ENCODE measurements at places on chromosomes 2 and 18. TPM values are rescaled to one million over a fixed set of nuclear protein-coding genes. Genes with fewer than 3 reads are reported as not detected.

GRCh38 chr18:11991021-11991795 is 9.9 kb downstream of the IMPA2 start:
- no peak for DNase-seq
- no peaks in the 10 kb centered on the region for H3K36me3 ChIP-seq
- no peaks in the 10 kb centered on the region for H3K4me1 ChIP-seq
- H3K27me3 ChIP-seq = no peaks in the 10 kb centered on the region
- H3K27ac ChIP-seq = no peak overlapping the region
- no peak overlapping the region for H3K4me3 ChIP-seq

- no peaks in the 10 kb centered on the region for H3K36me3 ChIP-seq
- DNase-seq = no peak
- H3K27me3 ChIP-seq = no peaks in the 10 kb centered on the region
- H3K4me3 ChIP-seq = no peak overlapping the region
- H3K4me1 ChIP-seq = no peaks in the 10 kb centered on the region
These were observed 56.0 kb downstream of the CELF4 start for GRCh38 chr18:37509600-37509999.

- DNase-seq = no peak
- no peaks in the 10 kb centered on the region for H3K36me3 ChIP-seq
- H3K27ac ChIP-seq = no peak overlapping the region
- H3K4me3 ChIP-seq = no peak overlapping the region
- H3K27me3 ChIP-seq = no peaks in the 10 kb centered on the region
These were observed 21.8 kb downstream of the TMEM182 start for GRCh38 chr2:102783506-102784183.

- DNase-seq = no peak
- no peaks in the 10 kb centered on the region for H3K36me3 ChIP-seq
- H3K27me3 ChIP-seq = no peaks in the 10 kb centered on the region
- H3K4me3 ChIP-seq = no peak overlapping the region
These were observed 1076.2 kb downstream of the TSN start for GRCh38 chr2:122831649-122832048.

GRCh38 chr2:111122631-111123421 is 2.1 kb downstream of the BCL2L11 start:
- H3K36me3 ChIP-seq = peaks cover 4% of the 10 kb centered on the region
- peaks cover 8% of the 10 kb centered on the region for H3K4me1 ChIP-seq
- no peak for DNase-seq
- H3K4me3 ChIP-seq = peak overlapping the region; percentile 86

DNA sequence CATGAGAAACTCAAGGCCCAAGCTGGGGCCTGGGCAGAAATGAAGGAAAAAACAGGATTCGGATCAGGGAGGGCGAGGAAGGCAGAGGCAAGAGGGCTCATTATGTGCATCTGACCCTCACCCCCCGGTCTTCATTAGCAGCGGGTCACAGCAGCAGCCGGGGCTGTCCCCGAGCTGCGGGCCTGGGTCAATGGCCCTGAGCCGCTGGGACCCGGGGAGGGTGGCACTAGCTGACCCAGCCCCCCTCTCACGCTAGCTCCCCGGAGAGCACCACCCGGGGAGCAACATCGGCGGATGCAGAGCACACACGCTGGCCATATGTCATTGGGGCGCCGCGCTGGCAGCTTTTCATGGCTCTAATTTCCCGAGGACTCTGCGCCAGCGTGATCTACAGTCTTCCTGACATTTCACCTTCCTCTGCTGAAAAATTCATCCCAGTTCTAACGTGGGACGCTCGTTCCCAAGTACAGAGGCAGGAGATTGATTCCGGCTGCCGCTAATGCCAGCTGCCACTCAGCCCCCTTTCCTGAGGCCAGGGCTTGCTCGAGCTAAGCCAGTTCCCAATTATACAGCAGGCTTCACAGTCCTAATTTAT is 63.7 kb downstream of the EIPR1 start:
- H3K36me3 ChIP-seq = no peaks in the 10 kb centered on the region
- no peak overlapping the region for H3K27ac ChIP-seq
- H3K4me1 ChIP-seq = no peaks in the 10 kb centered on the region
- no peaks in the 10 kb centered on the region for H3K27me3 ChIP-seq
- no peak for DNase-seq
- no peak overlapping the region for H3K4me3 ChIP-seq

The MFF gene
- 109 TPM for total RNA-seq

The VSNL1 gene
- not detected for total RNA-seq

The MAP4K3 gene
- total RNA-seq = 53.7 TPM

The TMEM37 gene
- 4.9 TPM for total RNA-seq

The C1QL2 gene
- not detected for total RNA-seq

All from thoracic aorta (tissue), 2 donors.